ENCODE measurements at places on chromosomes 6 and 20. TPM values are rescaled to one million over a fixed set of nuclear protein-coding genes. Genes with fewer than 3 reads are reported as not detected.

The CFAP206 gene
- not detected for total RNA-seq

- no peak for DNase-seq
Measured at GRCh38 chr6:3895312-3895653, 46.1 kb downstream of the FAM50B start.

DNA sequence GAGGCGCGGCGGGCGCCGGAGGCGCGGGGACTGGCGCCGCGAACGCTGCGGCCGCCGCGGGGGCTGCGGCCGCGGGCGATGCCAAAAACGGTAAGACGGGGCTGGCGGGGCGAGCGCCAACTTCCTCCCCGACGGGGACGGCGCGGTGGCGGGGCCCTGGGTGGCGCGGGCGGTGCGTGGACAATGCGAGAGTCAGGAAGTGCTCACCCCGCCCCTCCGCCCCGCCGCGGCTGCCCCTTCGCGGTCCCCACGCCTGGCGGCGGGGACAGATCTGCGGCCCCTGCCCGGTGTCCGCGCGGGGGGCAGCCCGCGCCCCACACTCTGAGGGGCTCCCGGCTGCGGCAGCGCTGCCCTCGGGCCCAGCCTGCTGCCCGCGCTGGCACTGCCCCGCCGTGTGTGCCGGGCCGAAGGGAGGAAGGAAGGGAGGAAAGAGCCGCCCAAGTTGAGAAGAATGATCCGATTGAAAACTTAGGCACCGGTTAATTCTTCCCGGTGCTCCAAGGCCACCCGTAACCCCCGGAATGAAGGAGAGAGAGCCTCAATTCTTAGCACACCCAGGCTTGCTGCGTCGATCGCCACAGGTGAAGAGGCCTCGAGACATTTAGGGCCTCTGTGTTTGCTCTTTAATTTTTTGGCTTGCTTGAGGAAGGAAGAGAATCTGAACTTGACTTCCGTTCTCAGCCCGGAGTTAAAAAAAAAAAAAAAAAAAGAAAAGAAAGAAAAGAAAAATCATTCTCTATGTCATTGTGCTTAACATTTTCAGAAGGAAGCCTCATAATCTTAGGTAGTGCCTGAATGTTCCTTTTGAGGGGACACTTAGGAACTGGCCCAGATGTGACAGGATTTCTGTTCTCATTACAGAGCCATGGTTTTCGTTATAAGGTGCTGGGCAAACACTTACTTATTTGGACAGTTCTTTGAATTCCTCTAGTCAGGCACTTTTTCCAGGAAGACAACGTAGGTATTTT lies 982 bp downstream of the HECA start:
- peak; percentile 67 for DNase-seq

DNA sequence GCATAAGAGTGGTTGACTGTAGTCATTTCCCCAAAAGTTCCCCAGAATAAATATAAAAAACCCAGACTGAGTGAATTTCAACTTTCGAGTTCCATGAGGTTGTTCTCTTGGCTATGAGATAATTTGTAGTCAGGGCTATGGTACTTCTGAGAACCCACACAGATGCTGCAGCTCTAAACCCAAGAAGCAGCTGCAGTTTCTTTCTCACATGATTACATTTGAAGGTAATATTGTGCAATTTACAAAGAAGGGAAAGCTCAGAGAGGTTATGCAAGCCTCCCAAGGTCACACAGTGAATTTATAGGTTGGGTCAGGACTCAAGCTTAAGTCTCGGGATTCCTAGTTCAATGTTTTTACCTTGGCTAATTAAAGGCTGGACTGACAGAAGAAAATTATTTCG lies 29.7 kb upstream of the CD93 start:
- DNase-seq, result no peak

Data from activated naive CD4-positive, alpha-beta T cell treated with anti-CD3 and anti-CD28 coated beads, Interleukin-2, amount 50 U/mL, for 72 hours (primary cell).